ENCODE measurements at places on chromosomes 5 and 9.

- no peak for DNase-seq
These were observed 455.3 kb downstream of the DMRT2 start for GRCh38 chr9:1505489-1505888.

DNA sequence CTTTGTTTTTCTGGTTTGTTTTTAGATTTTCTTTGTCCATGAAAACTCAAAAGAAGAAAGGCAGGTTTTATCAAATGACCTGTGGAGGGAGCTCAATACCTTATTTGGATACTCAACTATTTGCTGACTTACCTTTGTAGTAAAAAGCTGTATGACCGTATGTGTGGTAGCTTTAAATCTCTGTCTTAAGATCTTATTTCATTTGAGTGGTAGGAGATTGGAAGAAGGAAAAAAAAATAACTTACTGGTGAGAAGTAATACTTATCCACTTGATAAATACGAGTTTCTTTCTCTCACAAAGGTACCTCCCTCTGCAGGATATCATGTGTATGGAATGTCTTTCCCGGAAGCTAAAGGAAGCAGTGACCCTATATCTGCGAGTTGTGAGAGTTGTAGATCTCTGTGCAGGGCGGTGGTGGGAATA is 15.0 kb downstream of the FBXO38 start:
- no peak for DNase-seq

GRCh38 chr9:98142925-98143481 is 24.0 kb upstream of the TRIM14 start:
- DNase-seq, result no peak

GRCh38 chr5:172616730-172617129 is 24.3 kb upstream of the NEURL1B start:
- no peak for DNase-seq

DNA sequence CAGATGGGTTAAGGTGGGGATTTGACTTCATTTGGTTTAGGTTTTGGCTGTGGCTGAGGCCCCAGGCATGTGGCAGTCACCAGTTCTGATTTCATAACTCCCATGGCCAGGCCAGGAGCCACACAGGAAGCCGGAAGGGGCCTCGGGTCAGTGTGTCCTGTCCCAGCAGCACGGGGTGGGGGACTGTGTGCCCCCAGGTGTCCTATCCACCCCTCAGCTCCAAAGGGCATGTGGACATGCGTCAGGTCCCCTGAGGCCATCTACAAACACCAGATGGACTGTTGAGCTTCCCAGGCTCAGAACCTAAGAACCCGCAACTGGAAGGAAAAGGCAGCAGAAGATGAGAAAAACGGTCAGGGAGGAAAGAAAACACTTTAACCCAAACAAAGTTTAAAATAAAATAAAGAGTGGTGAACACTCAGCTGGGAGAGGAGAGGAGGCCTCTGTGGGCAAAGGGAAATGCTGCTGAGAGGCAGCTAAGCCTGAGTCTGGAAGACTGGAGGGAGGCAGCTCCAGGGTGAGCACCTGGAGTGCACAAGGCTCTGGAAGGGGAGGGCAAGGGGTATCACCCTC is 260.8 kb downstream of the AUH start:
- no peak for DNase-seq

DNA sequence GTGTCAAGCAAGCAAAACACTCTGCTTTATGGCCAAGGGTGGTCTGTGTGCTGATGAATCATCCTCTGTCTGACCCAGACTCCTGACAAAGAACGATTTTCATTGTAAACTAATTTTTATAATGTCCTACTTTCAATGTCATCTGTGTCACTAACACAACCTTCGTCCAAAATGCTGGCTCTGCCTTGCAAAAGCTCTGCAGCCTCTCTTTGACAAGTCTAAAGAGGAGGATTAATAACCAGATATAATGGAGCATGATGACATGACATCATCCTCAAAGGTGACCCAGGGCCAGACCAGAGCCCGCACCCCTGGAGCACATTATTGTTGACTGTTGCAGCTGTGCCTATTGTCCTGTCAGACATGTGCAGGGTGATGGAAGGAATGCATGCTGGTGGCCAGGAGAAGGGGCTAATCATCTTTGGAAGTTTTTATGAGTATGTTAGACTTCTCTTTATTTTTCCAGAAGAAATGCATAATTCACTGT is 589.4 kb downstream of the NR2F1-AS1 start:
- no peak for DNase-seq

DNA sequence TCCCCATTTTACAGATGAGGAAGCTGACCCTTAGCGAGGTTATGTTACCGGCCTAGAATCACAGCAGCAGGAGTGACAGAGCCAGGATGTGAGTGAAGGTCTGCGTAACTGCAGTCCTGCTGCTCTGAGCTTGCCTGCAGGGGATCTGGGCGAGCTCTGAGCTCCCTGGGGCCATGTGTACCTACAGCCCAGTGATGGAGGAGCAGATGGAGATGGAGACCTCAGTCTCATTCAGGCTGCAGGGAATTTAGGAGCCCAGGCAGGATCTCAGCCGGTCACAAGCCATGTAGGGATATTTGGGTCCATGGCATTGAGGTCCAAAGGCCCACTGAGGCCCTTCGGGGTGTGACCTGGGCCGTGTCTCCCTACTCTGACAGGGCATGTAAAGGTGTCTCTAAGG is 170.6 kb downstream of the CACNA1B start:
- DNase-seq, result no peak

GRCh38 chr5:158534203-158534602 is 565.5 kb downstream of the EBF1 start:
- no peak for DNase-seq

- no peak for DNase-seq
These were observed 94.6 kb upstream of the DNAH5 start for GRCh38 chr5:14039063-14039462.

- no peak for DNase-seq
These were observed 11.9 kb upstream of the ZNF622 start for GRCh38 chr5:16477541-16477940.

- no peak for DNase-seq
These were observed 13.6 kb upstream of the GM2A start for GRCh38 chr5:151239237-151239861.

DNA sequence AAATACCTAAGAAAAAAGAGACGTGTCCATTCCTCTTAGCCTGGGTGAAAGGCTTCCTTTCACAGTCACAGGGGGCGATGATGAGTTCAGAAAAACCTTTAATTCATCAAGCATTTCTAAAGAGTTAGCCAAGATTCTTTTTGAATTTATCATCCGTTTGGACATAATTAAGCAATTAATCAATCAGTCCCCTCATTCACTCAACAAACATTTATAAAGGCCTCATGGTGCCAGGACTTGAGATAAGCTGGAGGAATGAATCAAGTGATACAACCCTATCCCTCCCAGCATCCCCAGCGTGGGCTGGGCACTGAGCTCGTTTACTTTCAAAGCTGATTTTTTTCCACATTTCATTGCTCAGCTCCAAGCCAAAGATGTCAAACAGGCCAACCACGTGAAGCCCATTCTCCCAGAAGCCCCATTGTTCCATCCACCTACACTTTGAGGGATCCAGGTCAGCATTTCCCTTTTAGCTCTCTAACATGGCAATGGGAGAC is 140.5 kb downstream of the SLIT3 start:
- DNase-seq, result no peak

GRCh38 chr9:115212832-115213231 is 94.9 kb upstream of the TNC start:
- no peak for DNase-seq

GRCh38 chr9:69178583-69179011 is 4.5 kb downstream of the TJP2 start:
- DNase-seq, result no peak

- no peak for DNase-seq
These were observed 97.2 kb downstream of the PCSK1 start for GRCh38 chr5:96335873-96336272.

DNA sequence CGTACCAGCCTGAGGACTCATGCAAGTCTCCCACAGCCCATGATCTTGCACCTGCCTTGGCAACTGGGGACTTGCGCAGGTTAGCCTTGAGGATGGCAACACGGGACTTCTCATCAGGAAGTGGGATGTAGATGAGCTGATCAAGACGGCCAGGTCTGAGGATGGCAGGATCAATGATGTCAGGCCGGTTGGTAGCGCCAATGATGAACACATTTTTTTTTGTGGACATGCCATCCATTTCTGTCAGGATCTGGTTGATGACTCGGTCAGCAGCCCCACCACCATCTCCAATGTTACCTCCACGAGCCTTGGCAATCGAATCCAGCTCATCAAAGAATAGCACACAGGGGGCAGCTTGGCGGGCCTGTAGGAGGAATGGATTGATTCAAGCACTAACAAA is 13.0 kb downstream of the VCP start:
- DNase-seq, result no peak

GRCh38 chr5:11609570-11610303 is 294.5 kb downstream of the CTNND2 start:
- no peak for DNase-seq

DNA sequence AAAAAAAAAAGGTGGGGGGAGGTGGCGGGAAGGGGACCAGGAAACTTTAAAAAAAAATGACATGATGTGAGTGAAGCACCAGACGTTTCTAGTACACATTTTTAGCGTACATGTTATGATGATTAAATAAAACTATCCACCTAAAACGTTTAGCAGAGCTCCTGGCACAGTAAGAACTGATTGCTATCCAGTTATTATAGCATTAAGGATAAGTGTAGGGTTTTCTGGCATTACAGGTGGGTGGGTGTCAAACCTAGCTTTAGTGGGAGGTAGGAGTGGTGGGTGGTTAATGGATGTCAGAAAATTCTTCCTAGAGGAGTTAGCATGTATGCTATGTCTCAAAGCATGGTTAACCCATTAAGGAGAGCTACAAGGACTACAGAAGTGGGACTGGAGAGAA is 2329.5 kb downstream of the MAT2B start:
- DNase-seq, result no peak

DNA sequence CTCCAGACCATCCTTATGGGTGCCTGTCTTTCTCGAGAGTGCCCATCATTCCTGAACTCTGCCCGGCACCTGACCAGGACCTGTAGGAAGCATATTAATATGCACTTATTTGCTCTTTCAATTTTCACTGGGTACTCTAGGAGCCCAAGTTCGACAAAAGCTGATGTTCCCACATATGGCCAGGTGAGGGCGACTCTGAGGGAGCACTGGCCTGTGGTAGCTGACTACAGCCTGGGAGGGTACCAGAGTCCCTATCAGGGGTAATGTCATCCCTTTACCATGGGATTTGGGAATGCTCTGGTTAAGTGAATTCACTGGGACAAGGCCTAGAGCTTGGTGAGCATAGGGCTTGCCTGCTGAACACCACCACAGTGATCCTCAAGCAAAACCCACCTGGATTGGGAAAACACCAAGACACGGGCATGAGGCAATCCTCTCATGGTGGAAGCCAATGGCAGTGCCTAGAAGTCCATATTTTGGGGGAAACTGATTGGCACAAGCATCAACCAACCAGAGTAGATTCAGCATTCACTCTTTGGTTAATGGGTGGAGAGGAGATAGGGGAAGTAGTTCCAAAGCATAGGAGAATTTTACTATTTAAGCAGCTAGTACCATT is 112.2 kb downstream of the MTX3 start:
- no peak for DNase-seq

DNA sequence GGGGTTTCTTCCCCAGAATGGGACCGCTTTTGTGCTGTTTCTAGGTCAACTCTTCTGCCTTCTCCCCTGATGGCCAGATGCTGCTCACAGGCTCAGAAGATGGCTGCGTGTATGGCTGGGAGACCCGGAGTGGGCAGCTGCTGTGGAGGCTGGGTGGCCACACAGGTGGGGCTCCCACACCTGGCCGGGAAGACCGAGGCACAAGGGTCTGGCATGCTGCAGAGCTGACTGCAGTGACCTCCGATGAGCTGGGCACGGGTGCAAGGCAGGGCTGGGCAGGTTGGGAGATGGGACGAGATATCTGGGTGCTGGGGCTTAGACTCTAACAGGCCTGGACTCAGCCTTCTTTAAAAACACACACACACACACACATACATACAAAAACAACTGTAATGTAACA is 901 bp downstream of the WDR38 start:
- no peak for DNase-seq

GRCh38 chr9:91771027-91771426 is 179.0 kb downstream of the ROR2 start:
- no peak for DNase-seq

- DNase-seq, result no peak
These were observed 59.7 kb upstream of the SNCAIP start for GRCh38 chr5:122252319-122252718.

- DNase-seq, result no peak
These were observed 315.2 kb upstream of the ACO1 start for GRCh38 chr9:32069169-32069813.

DNA sequence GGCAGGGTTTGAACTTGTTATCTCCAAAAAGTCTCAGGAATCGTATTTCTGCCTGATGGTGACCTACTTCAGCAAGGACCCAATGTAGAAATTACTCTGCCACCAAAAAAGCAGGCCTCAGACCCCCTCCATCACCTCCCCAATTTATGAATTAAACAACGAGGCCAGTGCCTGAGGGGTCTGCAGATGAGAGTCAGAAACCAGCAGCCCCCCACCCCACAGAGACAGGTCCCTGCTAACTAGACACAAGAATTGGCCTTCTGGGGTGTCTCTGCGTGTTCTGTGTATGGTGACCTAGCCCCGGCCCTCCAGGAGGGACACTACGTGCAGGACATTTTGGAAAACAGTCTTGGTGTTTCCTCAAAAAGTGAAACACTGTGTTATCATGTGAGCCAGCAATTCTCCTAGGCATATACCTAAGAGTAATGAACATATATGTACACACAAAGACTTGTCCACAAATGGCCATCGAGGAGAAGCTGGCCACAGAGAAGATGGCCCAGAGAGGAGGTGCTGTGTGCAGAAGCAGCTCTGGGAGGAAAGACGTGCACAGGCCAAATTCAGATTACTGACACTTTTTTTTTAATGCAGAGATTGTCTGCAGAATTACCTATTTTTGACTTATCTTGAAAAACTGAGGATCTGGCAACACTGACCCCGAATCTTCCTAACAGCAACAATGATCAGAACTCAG is 93.8 kb downstream of the ADAMTS2 start:
- DNase-seq, result no peak

- no peak for DNase-seq
These were observed 17.3 kb downstream of the ADRB2 start for GRCh38 chr5:148843510-148844318.

- no peak for DNase-seq
These were observed at the start of gene ANXA1 for GRCh38 chr9:73151653-73152542. TSS of gene ANXA1 (plus strand) at chr9:73151865. CDS start at chr9:73158536, 6,671 bp downstream.

DNA sequence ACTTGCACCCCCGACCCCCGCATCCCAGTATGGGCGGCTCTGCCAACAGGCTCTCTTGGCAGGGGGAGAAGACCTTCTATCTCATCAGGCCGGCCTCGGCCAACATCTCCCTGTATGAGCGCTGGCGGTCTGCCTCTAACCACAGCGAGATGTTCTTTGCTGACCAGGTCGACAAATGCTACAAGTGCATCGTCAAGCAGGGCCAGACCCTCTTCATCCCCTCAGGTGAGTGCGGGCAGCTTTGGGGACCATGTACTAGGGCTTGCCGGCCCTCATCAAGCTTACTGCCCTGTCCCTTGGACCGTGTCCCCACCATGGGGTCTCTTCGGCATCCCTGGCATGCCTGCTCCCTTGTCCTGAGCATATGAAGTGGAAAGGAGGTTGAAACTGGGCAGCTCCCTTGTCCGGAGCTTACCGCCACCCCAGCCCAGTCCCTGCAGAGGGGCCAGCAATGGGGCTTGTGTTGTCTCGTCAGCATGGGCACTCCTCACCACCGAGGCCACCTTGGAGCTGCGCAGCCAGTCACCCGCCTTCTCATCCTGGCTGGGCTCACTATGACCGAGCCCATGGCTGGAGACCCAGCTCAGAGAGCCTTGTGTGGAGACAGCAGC is 78.1 kb downstream of the PHF2 start:
- DNase-seq, result no peak

- DNase-seq, result no peak
These were observed 70.1 kb upstream of the SPATA31E1 start for GRCh38 chr9:87812375-87813118.

All from NCI-H2107 (cell line).